ENCODE measurements at places on chromosomes 12 and 14.

DNA sequence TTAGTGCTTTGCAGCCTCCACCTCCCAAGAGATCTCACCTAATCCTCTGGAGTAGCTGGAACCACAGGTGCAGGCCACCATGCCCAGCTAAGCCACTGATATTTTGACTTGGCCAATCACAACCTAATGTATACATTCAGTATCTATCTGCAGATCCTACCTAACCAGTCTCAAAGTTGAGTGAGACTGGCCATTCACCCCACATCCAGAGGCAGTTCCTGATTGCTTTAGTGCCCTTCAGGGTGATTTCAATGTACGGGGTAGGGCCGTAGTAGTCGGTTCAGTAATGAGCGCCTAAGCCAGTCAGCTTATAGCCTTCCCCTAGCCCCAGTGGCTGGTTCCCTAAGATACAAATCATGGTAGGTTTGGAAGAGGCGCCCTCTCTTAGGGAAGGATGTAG lies 27.4 kb upstream of the FBXO34 start:
- DNase-seq, result no peak

DNA sequence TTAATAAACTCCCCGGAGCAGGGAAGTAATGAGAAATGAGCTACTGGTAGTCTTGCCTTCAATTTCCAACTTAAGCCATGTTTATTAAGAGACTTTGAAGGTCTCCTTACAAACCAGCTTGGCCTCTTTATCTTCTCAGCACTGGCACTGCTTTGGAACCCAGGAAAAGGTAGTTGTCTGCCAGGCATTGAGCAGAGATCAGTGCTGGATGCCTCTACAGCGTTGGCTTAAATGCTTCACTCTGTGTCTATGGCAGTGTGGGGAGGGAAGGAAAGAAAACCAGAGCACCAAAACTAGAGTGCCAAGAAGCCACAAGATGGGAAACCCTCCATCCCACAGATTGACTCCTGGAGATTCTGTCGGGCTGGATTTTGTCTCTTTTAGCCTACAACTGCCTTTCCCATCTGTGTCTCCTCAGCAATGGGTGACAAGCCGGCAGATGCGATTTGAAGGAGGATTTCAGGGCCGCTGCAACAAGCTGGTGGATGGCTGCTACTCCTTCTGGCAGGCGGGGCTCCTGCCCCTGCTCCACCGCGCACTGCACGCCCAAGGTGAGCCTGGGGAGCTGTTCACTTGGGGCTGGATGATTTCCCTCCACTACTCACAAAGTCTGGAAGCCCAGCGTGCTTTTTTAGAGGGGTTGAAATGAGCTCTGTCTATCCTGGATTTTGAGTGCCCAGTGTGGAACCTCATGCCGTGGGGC lies 57.3 kb downstream of the FNTB start:
- no peak for DNase-seq

- no peak for DNase-seq
Measured at GRCh38 chr12:19287302-19287701, 152.0 kb upstream of the AEBP2 start.

- no peak for DNase-seq
Measured at GRCh38 chr14:23380197-23380914, 3.5 kb downstream of the CMTM5 start.

DNA sequence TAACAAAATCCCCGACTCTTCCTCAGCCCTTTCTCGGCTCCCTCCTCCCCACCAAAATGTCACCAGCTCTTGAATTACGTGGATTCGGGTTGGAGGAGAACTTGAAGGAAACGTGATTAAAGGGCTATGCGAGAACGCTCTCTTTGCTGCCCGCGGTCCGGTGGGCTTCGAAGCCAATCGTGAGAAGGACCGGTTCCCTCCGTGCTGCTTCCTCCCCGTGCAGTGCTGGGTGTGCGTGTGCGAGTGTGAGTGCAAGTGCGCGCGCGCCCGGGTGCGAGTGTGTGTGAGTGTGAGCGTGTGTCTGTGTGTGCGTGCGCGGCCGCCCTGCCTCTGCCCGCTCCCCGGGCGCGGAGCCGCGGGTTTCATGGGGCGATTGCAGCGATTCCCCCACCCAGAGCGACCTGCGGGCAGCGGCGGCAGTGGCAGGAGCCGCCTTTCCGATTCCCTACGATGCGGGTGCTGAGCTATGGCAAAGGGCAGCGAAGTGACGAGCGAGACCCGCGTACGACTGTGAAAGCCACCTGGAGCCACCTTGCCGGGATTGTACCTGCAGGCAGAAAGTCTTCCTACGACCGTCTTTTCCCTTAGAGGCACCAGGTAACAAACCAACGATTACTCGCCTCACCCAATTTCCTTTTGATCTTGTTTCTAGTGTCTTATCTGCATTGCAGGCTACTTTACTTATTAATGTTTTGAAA lies 1.4 kb downstream of the LRFN5 start:
- no peak for DNase-seq

DNA sequence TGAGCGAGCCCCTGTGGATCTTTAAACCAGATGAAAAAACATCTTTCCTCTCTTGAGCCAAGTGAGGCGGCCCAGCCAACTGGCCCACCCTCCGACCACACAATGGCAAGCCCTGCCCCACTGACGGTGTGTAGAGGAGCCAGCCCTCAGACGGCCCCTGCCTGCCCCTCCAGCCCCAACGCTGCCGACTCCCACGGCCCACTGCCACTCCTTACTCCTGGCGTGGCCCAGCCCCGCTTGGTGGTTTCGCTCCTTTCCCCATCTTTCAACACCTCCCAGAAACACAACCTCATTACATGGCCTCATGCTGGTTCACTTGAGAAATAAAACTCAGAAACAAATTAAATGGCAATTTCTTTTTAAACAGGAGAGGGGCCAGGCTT lies 80.6 kb upstream of the DICER1 start:
- DNase-seq, result no peak

DNA sequence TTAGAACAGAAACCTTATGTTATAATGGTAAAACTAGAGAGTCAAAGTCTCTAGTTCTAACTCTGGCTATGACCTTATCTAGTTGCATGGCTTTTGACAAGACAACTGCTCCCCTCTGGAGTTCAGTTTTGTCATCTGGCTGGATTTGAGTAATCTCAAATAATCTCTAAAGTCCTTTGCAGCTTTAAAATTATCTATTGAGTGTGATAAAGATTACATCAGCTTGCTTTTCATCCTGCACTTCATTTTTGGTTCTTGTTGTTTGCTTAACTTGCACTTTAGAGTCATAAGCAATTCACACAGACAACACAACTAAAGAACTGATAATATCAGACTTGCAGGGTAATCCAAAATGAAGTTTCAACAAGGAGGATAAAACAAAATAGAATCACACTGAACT lies 2.3 kb downstream of the AKAP5 start:
- no peak for DNase-seq

GRCh38 chr14:89707086-89707485 lies 247.4 kb downstream of the EFCAB11 start:
- no peak for DNase-seq
